ENCODE measurements at places on chromosomes 7 and 10.

GRCh38 chr10:20922033-20922432, 24.9 kb upstream of the NEBL start:
- no peak overlapping the region for H3K27ac ChIP-seq
- H3K36me3 ChIP-seq = no peaks in the 10 kb centered on the region
- no peak for DNase-seq

DNA sequence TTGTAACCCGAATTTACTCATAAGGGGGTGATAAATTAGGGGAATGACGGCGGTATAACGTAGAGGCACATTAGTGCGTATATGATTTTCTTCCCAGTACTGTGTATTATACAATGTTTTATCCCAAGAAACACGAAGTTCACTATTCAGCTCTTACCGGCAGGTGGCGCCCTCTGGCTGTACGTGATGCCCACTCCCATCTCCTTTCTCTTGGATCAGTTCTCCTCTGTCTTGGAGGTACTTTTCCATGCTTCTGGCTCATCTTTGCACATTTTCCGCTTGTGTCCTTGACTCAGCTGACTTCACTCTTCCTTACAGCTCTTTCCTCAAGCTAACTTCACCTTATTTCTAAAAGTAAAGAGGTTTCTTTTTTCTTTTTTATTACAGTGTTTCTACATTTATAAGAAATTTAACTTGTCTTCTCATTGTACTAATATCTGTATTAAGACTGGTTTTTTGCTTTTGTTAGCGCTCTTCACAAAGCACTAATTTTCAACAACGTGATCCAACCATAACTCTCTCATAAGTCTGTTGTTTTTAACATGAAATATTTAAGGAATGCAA, 21.3 kb downstream of the TMEM176B start:
- DNase-seq = peak; percentile 37
- H3K36me3 ChIP-seq = peaks cover 2% of the 10 kb centered on the region
- no peaks in the 10 kb centered on the region for H3K4me1 ChIP-seq
- H3K27me3 ChIP-seq = peaks cover 18% of the 10 kb centered on the region
- no peak overlapping the region for H3K27ac ChIP-seq
- no peak overlapping the region for H3K4me3 ChIP-seq

DNA sequence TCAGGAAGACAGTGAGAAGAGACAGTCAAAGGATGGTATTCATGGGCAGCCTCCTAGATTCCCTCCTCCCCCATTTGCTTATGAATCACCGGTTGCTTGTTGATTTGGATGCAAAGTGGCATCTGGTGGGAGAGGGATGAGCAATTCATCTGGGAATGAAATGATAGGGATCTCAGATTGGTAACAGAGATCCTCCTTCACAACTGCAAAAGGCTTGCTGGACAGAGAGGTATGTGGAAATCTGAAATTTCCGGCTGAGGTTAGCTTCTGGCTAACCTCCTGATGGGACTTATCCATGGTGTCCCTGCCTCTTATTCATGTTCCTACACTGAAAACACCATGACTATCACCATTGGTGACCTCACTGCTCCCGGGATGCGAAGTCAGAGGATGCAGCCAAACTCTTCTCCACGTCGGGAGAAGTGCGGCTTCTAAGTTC, 48.4 kb upstream of the PODXL start:
- no peaks in the 10 kb centered on the region for H3K36me3 ChIP-seq
- peaks cover 17% of the 10 kb centered on the region for H3K27me3 ChIP-seq
- no peak for DNase-seq
- no peaks in the 10 kb centered on the region for H3K4me1 ChIP-seq

DNA sequence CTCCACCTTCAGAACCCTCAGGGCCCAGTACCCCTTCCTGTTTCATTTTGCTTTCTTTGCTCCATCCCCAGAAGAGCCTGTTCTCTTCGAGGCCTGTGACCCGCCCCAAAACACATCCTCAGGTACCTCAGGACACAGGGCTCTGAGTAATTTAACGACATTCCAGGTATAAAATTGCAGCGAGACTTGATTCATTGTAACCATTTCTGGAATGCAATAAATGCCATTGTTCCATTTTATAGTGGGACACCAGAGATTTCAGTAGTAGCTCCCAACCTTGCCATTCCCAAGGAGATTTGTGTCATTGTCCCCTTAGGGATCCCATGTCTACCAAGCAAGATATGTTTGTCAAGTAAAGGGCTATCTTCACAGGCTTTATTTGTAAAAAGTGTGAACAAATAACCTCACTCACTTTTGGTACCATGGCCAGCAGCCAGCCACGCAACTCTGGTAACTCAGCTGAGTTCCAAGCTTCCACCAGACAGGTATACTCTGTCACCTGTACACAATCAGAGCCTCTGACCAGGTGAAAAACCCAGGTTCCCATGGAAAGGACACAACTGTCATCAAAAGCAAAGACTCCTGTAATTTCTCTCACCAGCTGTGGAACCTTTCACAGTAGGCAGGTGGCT, 441.3 kb downstream of the PLXNA4 start:
- H3K4me1 ChIP-seq = no peaks in the 10 kb centered on the region
- no peaks in the 10 kb centered on the region for H3K36me3 ChIP-seq
- no peak for DNase-seq

- no peak overlapping the region for H3K4me3 ChIP-seq
- DNase-seq = no peak
- no peaks in the 10 kb centered on the region for H3K4me1 ChIP-seq
- H3K36me3 ChIP-seq = no peaks in the 10 kb centered on the region
Measured at GRCh38 chr7:46034056-46034768, 113.1 kb upstream of the IGFBP3 start.

- DNase-seq = no peak
- H3K4me1 ChIP-seq = no peaks in the 10 kb centered on the region
- H3K4me3 ChIP-seq = no peak overlapping the region
- no peaks in the 10 kb centered on the region for H3K36me3 ChIP-seq
Measured at GRCh38 chr7:74134117-74134620, 40.0 kb upstream of the EIF4H start.

DNA sequence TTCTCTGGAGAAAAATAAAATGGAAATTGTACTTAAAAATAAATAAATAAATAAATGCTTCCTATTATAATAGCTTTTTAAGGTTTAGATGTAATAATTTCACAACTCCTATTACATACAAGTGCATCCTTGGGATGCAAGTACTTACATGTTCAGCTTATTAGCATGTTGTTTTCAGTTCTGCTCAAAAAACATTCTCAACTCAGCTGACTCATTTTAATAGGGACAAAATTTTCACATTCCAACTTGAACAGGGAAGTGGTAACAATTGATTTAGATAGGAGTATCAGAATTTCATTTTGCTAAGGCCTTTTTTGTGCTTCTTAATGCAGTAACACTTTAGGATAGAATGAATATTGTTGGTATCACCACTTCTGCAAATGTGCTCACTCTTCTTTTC, 16.7 kb upstream of the PAPSS2 start:
- H3K27ac ChIP-seq = no peak overlapping the region
- no peaks in the 10 kb centered on the region for H3K4me1 ChIP-seq
- H3K36me3 ChIP-seq = no peaks in the 10 kb centered on the region
- H3K27me3 ChIP-seq = no peaks in the 10 kb centered on the region

- DNase-seq = no peak
- peaks cover 3% of the 10 kb centered on the region for H3K4me1 ChIP-seq
- H3K27ac ChIP-seq = no peak overlapping the region
- H3K27me3 ChIP-seq = no peaks in the 10 kb centered on the region
Measured at GRCh38 chr7:11128498-11128897, 154.8 kb downstream of the PHF14 start.

DNA sequence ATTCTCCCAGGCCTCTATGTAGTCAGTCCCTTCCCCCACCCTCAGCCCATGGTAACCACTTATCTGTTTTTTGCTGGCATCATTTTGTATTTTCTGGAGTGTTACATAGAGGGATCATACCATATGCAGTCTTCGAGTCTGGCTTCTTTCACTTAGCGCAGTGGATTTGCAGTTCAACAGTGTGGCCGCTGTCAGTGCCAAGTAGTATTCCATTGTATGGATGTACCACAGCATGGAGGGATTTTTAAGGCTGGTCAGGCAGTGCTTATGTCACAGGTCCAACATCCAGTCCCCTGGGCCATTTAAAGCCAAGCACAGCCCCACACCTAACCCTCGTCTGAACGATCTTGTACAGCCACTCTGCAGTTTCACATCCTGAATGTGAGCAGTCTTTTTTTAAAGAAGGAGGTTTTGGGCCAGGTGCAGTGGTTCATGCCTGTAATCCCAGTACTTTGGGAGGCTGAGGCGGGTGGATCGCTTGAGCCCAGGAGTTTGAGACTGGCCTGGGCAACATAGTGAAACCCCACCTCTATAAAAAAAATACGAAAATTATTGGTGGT, 121.8 kb downstream of the CUX1 start:
- H3K4me3 ChIP-seq = no peak overlapping the region
- no peak overlapping the region for H3K27ac ChIP-seq
- no peak for DNase-seq
- no peaks in the 10 kb centered on the region for H3K27me3 ChIP-seq
- H3K4me1 ChIP-seq = peaks cover 49% of the 10 kb centered on the region
- no peaks in the 10 kb centered on the region for H3K36me3 ChIP-seq

DNA sequence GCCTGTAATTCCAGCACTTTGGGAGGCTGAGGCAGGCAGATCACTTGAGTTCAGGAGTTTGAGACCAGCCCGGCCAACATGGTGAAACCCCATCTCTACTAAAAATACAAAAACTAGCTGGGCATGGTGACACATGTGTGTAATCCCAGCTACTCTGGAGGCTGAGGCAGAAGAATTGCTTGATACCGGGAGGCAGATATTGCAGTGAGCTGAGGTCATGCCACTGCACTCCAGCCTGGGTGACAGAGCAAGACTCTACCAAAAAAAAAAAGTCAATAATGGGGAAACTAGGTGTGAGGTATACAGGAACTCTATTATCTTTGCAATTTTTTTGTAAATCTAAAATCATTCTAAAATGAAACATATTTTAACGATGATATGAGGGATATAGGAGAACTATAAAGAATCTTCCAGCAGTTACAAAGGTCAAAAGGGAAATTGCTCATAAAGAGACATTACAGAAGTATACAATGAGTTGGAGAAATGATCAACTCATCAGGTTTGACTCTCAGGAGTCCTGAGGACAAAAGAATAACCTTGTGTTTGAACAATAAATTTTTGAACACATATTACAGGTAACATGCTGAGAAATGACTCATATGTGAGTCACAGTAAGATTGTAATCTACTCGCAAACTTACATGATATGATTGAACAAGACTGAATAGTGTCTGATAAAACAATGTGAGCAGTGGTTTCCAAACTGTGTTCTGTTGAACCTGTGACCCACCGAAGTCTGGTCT, 272.6 kb downstream of the FGFR2 start:
- DNase-seq = no peak
- H3K36me3 ChIP-seq = no peaks in the 10 kb centered on the region
- no peak overlapping the region for H3K27ac ChIP-seq
- no peak overlapping the region for H3K4me3 ChIP-seq
- no peaks in the 10 kb centered on the region for H3K4me1 ChIP-seq

DNA sequence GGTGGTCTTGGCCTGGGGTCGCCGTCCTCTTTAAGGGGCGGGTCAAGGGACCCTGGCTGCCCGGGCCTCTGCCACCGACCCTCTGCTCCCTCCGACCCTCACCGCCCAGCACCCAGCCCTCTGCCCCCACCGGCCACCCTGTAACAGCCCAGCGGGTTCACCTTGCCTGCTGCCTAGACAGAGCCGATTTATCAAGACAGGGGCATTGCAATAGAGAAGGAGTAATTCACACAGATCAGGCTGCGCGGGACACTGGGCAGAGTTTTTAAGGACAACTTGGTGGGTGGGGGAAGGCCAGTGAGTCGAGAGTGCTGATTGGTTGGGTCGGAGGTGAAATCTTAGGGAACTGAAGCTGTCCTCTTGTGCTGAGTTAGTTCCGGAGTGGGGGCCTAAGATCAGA, 779 bp upstream of the ADCK2 start:
- H3K4me1 ChIP-seq = peaks cover 46% of the 10 kb centered on the region
- H3K27ac ChIP-seq = peak overlapping the region; percentile 75
- no peak for DNase-seq
- peak overlapping the region; percentile 80 for H3K4me3 ChIP-seq

- no peak overlapping the region for H3K27ac ChIP-seq
- no peaks in the 10 kb centered on the region for H3K36me3 ChIP-seq
- H3K4me1 ChIP-seq = no peaks in the 10 kb centered on the region
- no peaks in the 10 kb centered on the region for H3K27me3 ChIP-seq
- DNase-seq = no peak
Measured at GRCh38 chr7:156494960-156495359, 145.6 kb upstream of the RNF32 start.

GRCh38 chr7:8436965-8437364, 3.6 kb downstream of the NXPH1 start:
- no peaks in the 10 kb centered on the region for H3K36me3 ChIP-seq
- H3K27me3 ChIP-seq = peaks cover 82% of the 10 kb centered on the region
- no peak for DNase-seq
- peaks cover 16% of the 10 kb centered on the region for H3K4me1 ChIP-seq
- no peak overlapping the region for H3K27ac ChIP-seq

DNA sequence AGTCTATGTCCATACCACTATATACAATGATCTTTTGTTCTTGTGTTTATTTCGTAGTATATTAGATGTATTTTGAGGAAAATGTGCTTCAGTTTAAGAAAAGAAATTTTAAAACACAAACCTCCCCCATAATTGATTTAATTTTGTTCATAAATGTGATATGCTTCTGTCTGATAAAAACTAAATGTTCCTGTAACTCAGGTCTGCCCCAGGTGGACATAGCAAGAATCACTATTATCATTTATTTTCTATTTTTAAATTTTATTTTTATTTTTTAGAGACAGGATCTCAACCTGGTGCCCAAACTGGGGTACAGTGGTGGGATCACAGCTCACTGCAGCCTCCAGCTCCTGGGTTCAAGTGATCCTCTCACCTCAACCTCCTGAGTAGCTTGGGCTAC, 43.2 kb downstream of the BEND7 start:
- H3K27me3 ChIP-seq = no peaks in the 10 kb centered on the region
- H3K27ac ChIP-seq = no peak overlapping the region
- H3K36me3 ChIP-seq = no peaks in the 10 kb centered on the region
- DNase-seq = no peak
- H3K4me3 ChIP-seq = no peak overlapping the region

- no peak for DNase-seq
- no peak overlapping the region for H3K27ac ChIP-seq
- no peaks in the 10 kb centered on the region for H3K27me3 ChIP-seq
- no peak overlapping the region for H3K4me3 ChIP-seq
Measured at GRCh38 chr7:27953777-27954176, 213.8 kb downstream of the TAX1BP1 start.

- DNase-seq = no peak
- H3K36me3 ChIP-seq = no peaks in the 10 kb centered on the region
- no peak overlapping the region for H3K27ac ChIP-seq
- H3K27me3 ChIP-seq = peaks cover 3% of the 10 kb centered on the region
Measured at GRCh38 chr10:50033481-50033880, 34.3 kb upstream of the WASHC2A start.

Data from activated B cell treated with CpG ODN at 0.5 μM for 24 hours (primary cell).